ENCODE measurements at places on chromosomes 5 and 9.

DNA sequence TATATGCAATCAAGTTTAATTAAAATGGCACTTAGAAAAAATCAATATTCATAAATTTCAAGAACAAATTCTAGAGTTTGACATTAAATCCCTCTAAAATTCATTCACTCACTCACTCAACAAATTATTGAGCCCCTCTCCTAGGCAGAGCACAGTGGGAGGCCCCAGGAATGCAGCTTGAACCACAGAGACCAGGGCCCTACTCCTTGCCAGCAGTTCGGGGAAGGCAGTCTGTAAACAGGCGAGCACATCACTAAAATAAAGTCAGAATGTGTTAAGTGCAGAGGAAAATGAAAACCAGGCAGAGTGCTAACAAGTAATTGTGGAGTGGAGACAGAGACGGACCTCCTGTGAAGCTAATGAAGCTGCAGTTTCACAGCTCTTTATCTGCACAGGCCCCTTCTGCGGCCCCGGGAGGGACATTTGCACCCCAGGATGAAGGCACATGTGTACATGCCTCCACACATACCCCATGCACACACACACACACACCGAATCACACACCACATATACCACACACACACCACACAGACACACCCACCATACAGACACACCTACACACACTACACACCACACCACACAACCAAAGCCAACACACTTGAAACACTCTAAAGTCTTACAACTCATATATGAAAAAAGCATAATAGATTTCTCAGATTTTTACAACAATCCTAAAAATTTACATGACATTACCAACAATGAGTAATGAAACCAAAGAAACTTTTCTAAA is 40.5 kb downstream of the BHMT start:
- DNase-seq = no peak

DNA sequence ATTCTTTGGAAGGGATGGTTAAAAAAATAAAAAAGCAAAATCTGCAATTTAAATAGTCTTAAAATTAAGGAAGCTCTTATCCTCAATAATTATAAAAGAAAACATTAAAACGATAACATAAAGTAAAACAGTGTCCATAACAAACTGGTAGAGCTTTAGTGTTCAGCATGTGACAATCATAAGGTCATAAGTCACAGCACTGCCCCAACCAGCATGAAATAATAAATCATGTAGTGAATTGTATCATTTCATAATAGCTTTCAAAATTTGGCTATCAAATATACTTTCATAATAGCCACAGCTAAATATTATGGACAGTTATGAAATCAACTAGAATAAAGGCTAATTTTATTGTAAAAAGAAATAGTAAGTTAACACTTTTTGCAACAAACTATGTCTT is 10.0 kb downstream of the NR3C1 start:
- DNase-seq = no peak

DNA sequence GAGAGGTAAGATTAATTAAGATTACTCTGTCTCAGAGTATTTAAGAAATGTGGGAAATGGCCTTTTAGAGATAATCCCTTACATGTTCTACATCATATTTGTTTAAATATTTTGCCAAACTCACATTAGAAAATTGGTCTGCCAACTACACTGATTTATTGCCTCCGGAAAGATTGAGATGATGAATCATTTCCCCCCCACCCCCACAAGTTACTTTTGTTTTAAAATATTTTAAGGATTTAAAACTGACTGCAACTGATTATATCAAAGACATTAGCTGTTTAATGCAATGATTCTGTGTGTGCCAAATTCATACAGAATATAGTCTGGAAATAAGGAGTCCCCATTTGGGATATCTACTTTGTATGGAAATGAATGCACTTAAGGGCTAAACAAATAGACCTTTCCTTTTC is 674.4 kb downstream of the PRR16 start:
- DNase-seq = no peak

GRCh38 chr9:98040212-98040611 is 16.3 kb upstream of the NANS start:
- no peak for DNase-seq

- no peak for DNase-seq
Observed at GRCh38 chr5:42779083-42779482, 22.5 kb downstream of the CCDC152 start.

DNA sequence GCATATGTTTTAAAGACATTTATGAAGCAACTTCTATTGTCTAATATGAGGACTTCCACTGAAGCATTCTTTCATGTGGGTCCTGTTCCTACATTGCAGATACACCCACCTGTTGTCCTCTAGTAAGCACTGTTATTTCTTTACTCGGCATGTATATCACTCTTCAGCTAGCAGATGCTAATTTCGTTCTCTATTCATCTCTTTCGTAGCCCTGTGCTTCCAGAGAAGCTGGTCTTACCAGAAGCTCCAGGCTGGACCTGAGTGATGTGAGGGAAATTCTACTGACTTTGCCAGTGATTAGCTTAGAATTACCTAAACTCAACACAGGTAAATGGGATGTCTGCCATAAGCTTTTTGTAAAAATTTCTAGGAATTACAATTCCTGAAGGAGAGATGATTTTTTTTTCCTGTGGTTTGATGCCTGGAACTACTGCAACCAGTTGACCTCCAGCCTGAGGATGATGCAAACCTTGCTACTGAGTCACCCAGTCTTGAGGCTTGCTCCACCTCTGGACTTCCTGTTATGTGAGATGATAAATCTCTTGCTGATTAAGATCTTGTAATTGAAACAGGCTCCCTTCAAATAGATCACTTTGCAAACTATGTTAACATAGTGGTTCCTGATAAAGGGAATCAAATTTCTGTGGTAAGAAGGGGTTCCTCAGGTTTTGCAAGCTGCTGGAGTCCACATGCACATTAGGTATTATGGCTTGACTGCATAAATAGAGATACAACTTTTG is 52.2 kb upstream of the SPINK5 start:
- DNase-seq = no peak

DNA sequence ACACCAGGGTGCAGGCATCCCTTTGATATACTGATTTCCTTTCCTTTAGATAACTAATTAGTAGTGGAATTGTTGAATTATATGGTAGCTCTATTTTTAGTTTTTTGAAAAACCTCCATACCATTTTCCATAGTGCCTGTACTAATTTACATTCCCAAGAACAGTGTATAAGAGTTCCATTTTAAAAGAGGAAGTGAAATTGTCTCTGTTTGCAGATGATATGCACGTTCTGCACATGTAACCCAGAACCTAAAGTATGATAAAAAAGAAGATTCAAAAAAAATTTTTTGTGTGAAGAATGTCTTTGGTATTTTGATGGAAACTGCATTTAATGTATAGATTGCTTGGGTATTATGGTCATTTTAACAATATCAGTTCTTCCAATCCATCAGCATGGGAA is 424.0 kb upstream of the CCNH start:
- no peak for DNase-seq

DNA sequence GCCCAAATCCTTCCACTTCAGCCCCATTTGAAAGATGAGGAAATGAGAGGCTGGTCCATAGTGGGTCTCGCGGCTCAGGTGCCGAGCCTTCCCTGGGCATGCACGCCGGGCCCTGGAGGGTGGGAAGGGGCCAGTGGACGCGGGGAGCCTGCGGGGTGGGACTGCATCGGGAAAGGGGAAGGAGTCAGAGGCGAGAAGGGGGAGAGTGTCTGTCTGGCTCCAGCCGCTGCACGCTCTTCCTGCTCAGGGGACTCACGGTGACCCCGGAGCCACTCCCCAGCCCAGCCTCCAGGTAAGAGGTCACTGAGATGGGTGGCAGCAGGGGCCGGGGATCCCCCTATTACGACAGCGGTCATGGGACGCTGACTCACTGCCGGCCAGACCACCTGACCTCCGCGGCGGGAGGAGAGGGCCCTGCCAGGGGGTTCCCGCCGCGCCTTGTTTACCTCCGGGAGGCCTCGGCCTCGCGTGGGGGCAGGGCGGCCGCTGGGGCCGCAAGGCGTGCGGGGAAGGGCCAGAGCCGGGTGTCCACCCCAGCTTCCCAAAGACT is 1.9 kb upstream of the SQSTM1 start:
- DNase-seq = no peak

DNA sequence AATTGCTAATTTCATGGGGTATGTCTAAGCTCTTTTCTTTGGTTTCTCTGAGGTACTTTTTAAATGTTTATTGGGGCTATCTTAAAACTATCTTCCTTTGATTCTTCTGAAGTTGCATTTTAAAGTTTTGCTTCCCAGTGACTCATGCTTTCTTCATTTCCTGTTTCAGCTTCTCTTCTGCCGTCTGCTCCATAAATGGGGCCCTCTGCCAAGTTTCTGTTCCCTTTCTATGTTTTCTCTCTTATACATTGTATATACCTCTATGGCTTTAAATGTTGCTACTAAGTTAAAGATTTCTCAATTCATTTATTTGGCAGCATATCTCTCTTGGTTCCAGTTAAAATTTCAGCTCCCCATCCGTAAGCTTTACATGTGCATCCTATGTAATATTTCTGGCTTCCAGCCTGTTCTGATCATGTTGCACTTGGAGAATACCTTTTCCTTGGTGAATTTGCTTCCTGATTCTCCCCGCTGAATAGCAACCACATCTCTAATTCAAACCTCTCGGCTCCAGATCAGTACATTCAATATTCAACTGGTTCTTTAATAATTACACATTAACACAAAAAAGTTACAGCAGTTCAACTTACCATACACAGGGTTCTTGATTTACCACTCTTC is 125.3 kb downstream of the ST8SIA4 start:
- no peak for DNase-seq

DNA sequence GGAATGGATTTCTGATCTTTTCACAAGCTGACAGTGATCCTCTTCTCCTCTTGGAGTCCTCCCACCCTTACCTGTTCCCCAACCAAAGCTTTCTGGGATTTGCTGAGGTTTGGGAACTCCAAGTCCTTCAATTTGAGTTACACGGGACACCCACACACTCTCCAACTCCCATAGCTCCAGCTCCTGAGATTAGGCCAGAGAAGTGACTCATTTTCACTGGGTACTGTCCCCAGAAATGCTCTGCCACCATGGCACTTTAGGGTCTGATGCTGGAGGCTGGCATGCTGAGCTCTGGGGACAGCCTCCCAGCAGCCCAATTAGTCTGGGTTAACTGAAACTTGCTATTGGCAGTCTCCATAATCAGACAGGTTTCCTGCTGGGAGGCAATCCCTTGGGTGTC is 14.0 kb upstream of the HRCT1 start:
- DNase-seq = no peak

DNA sequence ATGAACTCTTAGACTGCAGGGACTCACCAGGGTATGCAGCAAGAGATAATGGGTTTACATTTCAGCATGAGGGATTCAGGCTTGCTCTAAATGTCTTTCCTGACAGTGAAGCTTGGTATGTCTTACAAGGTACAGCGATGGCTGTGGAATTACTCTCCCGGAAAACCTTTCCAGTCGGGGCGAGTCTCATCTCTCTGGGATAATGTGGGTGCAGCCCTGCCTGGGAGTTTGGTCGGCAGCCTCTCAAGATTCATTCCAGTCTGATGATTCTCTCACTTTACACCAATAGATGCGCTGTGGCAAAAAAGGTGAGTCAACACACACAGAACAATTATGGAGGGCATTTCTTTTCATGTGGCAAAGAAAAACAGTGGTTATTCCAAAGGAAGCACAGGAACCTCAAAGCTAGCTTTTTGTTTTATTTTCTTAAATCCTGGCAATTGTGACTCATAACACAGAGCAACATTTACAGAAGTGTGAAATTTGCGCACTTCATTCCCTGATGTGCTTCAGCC is 190.3 kb downstream of the DCP2 start:
- DNase-seq = no peak

DNA sequence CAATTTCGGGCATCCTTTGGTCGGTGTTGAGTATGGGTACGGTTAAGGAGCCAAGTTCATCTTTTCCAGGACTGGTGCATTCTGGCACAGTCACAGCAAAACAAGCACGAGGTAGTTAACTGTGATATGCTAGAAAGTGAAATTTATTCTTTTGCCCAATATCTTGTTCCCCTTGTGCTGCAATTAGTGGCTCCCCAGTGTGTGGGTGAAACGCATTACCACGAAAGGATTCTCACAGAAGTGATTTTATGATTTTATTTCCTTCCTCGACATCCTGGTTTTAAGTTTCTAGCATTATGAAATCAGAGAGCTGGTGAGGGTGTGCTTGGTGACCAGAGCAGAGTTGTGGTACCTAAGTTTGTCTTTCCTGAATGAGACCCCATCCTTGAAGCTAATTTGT is 1.5 kb downstream of the FRMPD1 start:
- DNase-seq = no peak

- DNase-seq = no peak
Observed at GRCh38 chr9:76603448-76603895, 144.5 kb downstream of the GCNT1 start.

DNA sequence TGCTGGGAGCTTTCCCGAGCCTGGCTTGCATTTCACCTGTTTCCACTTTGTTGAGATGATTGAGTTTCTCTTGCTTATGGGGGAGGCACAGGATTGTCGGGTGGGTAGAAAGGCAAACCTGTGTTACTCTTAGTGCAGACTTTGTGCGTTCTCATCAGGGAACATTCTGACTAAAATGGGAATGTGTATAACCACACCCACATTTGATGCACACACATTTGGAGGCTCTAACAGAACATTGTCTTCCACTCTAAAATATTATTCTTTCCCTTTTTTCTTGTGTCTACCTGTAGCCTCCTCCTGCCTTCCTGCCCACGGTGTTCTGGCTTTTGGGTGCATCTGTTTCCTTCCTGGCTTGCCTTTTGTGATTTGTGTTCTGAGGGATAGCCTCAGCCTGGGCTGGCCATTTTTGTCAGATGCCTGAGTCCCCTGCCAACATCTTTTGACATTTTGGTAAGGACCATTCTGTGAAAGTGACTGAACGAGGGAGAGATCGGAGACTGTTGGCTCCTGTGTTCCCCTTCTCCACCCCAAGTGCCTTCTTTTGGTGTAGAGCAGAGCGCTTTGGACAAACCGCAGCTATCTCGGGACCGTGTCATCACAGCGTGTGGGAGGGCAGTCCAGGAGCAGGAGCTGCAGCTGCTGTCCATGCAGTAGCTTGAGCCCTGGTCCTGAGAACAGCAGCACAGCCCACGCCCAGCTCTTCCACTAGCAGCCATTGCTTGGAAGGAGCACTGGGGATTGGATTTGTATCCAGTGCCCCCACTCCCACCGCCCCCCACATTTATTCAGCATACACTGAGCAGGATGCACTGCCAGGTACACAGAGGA is 101.4 kb downstream of the ARHGAP26 start:
- DNase-seq = no peak

DNA sequence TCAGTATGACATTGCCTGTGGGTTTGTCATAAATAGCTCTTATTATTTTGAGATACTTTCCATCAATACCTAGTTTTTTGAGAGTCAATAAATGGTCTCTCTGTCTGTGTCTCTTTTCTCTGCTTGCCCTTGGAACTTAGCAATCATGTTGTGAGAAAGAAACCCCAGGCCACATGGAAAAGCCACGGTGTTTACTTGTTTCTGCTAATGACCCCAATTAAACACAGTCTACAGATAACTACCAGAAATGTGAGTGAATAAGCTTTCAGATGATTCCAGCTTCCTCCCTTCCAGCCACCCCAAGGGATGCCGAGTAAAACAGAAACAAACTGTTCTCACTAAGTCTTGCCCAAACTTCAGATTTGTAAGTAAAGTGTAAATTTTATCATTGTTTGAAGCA is 584.9 kb downstream of the MAT2B start:
- no peak for DNase-seq
